Hair follicular keratinocyte (primary cell): ENCODE measurements at places on chromosomes 3 and 15. TPM values are rescaled to one million over a fixed set of nuclear protein-coding genes. Genes with fewer than 3 reads are reported as not detected.

The ZNF660 gene
- total RNA-seq = 0.55 and 0.72 TPM in 2 replicates

The CEP63 gene
- 10.3 and 13.7 TPM in 2 replicates for total RNA-seq

The EFCC1 gene
- total RNA-seq = not detected in 2 replicates

The GPR160 gene
- 0.23 and 1.0 TPM in 2 replicates for total RNA-seq

The STAC gene
- 4.4 and 4.9 TPM in 2 replicates for total RNA-seq

The CELSR3 gene
- total RNA-seq = 1.0 and 1.1 TPM in 2 replicates

The FANCD2OS gene
- not detected in 2 replicates for total RNA-seq

The EPHB1 gene
- 0.08 TPM in 2 replicates for total RNA-seq

The PCOLCE2 gene
- 2.9 and 4.1 TPM in 2 replicates for total RNA-seq

The PPM1L gene
- total RNA-seq = 0.31 and 0.42 TPM in 2 replicates

The IL12A gene
- total RNA-seq = 0.23 and 0.42 TPM in 2 replicates

The ST3GAL6 gene
- 4.5 and 10.8 TPM in 2 replicates for total RNA-seq

The CTXN2 gene
- total RNA-seq = not detected in 2 replicates

The HDGFL3 gene
- 33.8 and 44.7 TPM in 2 replicates for total RNA-seq

The CACNA1D gene
- not detected in 2 replicates for total RNA-seq

The TM6SF1 gene
- total RNA-seq = 0.15 and 1.2 TPM in 2 replicates

The HGD gene
- not detected in 2 replicates for total RNA-seq

The FOXB1 gene
- total RNA-seq = not detected in 2 replicates

The CHRFAM7A gene
- 0.23 and 3.2 TPM in 2 replicates for total RNA-seq

The GOLGA6D gene
- total RNA-seq = not detected in 2 replicates

The NCKIPSD gene
- 15.8 and 19.2 TPM in 2 replicates for total RNA-seq

The UBR1 gene
- total RNA-seq = 16.3 and 17.6 TPM in 2 replicates
